NCI-H2081 (cell line): ENCODE measurements at places on chromosomes 3 and 15.
A peak's percentile ranks its signal among the peaks of the same experiment; 100 is the strongest.

DNA sequence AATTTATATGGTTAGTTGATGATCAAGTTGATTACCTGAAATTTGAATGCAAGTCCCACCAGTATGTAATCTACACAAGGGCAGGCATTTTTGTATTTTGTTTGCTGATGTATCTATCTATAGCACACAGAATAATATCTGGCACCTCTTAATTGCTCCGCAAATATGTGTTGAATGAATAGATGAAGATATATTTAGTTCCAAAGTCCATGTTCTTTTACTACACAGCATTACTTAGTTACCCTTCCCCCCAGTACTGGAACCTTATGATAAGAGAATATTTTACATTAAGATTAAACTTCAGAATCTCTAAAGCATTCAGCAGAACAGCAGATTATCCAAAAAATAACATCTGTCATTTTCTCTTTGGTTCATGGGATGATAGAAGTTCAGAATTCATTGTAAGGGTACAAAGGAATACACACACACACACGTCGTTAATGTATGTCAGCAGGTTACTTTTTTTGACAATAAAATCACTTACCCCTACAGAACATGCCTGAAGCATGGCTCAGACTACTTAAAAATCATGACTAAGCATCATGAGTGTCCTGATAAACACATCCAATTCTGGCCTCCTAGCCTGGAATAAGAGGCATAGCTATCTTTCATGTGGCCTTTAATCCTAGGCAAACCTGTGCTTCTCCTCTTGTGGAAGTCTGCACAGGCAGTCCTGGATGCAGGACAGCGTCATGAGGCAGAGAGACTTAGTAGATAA, 148.9 kb upstream of the TBC1D5 start:
- no peak for DNase-seq

GRCh38 chr3:187743195-187744141, 1.8 kb downstream of the BCL6 start:
- DNase-seq: no peak

- DNase-seq: no peak
These were observed 23.2 kb downstream of the SHC4 start for GRCh38 chr15:48940508-48940907.

DNA sequence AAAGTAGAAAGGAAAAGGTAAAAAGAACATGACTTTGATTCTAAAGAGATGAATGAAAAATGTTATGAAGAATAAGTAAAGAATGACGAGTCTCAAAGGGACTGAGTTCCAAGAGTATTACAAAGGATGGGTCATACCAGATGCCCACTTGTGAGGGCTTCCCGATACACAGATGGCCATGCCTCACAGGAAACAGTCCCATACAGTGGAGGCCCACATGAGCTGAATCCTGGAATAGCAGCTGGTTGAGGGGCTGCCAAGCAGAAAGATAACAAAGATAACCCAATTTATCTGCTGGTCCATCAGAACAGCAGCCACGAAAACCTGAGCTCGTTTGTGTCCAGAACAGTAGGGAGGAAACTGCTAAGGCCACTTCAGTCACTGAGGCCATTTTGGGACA, 3.7 kb downstream of the SSR3 start:
- no peak for DNase-seq

GRCh38 chr15:39310633-39311032, 270.2 kb upstream of the THBS1 start:
- DNase-seq: no peak

- DNase-seq: no peak
These were observed 4.5 kb downstream of the PGBD4 start for GRCh38 chr15:34106423-34106822.

DNA sequence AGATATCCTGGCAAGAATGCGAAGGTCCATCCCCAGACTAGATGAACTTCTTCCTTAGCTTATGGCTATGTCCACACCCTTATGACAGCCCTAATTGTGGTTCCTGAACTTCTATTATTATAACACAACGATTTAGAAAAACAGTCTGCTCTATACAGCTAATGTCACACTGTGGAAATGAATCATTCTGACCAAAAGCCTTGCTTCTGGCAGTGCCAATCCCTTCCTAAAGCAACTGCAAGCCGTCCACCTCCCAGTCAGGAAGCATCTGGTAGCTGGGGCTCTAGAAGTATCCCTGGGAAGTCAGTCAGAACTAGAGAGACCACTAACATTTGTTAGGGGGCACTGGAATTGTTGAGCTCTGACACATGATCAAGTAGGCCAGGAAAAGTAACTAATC, 45.0 kb downstream of the MYO5A start:
- DNase-seq: no peak

DNA sequence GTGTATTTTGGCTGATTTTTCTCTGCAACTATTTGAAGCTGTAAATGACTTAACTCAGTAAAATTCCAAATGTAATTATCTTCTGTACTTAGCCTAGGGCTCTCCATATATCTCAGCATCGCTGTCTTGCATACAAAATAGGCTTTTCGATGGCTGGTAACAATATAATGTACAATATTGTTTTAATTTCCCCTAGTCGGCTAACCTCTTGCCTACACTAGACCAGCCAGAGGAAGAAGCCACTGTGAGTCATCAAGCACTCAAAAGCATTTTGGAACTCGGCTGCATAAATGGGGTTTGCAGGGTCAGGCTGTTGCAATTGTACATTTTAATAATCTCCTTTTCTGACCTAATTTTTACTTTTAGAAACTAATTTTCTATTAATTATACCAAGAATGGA, 583.8 kb downstream of the FOXP1 start:
- DNase-seq: no peak

DNA sequence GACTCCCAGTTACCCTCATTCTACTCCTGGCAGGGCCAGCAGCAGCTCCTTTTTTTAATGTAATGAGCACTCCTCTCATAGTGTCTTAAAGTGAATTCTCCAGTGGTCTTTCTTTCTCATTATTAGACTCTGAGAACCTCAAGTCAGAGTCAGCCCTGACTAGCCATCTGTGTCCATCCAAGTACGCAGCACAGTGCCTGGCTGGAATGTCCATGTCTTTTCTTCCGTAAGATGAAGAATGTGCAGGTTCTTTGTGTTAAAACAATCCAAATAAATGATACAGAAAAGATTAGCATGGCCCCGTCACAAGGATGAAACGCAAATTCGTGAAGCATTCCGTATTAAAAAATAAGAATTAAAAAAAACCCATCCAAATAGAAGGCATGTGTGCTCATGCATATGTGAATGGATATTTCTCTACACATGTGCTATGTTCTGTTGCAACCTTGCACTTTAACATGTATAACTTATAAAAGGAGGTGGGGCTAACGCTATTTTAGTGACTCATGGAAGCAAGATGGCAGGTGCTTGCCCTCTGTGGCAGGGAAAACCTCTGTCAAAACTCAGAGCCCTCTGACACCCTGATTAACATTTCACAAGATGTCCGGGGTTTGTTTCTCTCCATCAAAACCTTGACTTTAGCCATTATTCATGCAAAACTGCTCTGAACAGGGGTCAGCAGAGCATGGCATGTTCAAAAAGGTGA, 170.7 kb upstream of the TOPAZ1 start:
- DNase-seq: no peak

GRCh38 chr3:108552267-108553159, 36.7 kb downstream of the CIP2A start:
- DNase-seq: peak; percentile 21

- DNase-seq: no peak
These were observed 15.9 kb downstream of the VEPH1 start for GRCh38 chr3:157487339-157487738.

DNA sequence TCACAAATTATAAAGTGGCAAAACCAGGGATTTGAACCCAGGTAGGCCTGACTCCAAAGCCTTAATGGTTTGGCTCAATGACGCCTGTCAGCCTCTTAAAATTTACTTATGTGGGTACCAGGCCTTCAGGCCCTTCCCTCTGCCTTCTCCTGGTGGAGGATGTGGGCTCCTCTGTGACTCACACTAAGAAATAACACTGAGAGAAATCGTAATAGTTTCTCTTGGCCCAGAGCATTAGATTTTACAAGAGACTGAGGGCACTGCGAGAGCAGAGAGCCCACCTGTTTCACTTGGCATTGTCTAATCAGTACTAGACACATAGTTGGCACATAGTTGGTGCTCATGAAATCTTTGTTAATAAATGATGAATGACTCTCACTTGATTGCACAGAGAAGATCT, 505.2 kb downstream of the SHQ1 start:
- DNase-seq: no peak

DNA sequence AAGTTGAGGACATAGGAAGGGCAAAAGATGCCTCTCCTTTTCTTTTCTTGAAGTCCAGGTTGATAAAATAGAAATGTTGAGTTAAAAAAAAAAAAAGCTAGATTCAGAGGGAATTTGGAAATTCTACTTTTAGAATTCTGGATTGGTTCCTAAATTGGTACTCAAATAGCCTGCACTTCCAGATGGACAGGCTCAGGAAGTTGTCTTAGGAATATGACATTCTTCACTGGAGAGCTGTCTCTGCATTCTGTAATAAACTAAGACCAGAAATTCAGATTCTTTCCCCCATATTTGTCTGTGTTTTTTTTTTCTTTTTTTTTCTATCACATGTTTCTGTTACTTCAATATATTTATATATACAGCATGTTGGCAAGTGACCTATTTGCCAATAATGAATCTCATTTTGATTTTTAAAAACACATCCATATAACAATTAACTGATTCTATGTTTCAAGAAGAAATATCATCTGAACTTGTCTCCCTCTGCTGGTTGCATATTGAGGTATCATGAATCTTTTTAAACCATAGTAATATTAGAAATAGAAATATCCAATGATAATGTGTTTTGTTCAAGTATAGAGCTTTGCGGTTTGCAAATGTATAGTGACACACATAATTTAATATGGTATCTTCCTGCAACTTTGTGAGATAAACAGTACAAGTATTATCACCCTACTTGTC, 8.5 kb upstream of the LSAMP start:
- peak; percentile 20 for DNase-seq

DNA sequence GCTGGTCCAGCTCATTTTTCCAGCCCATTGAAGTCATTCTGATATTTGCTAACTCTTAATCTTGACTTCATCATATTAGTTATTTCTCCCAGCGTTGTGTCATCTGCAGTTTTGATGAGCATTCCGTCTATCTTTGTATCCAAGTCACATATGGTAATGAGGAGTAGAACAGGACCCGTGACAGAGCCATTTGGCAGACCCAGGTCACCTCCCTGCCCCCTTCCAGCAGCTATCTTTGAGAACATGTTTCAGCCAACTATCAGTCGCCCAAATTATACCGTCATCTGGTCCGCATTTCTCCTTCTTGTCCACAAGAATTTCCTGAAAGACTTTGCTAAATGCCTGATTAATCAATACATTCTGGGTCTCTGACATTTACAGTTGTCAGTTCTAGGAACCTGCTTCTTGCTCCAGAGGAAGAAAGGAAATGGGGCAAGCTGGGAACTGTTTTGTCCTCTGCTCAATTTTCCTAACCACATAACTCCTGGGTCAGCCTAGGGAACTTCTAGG, 347.1 kb upstream of the NR2E3 start:
- DNase-seq: no peak

GRCh38 chr15:36301947-36302346, 277.5 kb upstream of the CDIN1 start:
- DNase-seq: no peak

GRCh38 chr3:179107617-179108016, 36.0 kb upstream of the ZMAT3 start:
- DNase-seq: no peak

DNA sequence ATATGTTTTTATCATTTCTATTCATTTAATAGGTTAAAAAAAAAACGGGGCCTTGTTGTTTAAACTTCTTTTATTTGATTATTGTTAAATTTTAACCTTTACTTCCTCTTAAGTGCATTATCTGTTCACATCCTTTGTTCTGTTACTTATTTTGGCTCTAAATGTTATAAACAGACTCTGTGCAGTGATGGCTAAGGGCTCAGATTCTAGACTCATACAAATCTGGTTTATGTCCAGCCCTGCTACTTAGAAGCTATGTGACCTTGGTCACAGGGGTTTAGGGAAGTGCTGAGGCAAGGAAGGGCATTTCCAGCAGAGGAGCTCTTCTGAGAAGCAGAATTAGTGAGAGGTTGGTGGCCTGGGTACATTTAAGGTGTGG, 55.3 kb upstream of the VILL start:
- DNase-seq: no peak

GRCh38 chr15:69780374-69780773, 317.3 kb downstream of the TLE3 start:
- DNase-seq: no peak

DNA sequence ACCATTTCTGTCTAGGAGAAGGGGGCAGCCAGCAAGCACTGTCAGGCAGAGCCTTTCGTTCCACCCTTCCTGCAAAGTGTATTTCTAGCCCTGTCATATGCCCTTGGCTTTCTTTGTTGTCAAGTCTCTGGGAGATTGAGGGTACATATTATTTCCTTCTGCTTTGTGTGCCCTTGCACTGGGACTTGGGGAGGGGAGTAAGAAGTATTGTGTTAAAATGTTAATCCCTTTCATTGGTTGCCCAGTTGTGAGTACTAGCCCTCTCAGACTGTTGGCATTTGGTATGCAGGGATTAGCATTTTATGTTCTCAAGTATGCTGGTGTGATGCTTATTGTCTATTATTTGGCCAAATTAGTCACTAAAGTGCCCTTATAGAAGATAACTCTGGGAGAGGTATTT, 63.9 kb downstream of the RBM6 start:
- DNase-seq: no peak
